Left kidney (tissue), 8 donors: ENCODE measurements at places on chromosomes 11 and 22. TPM values are rescaled to one million over a fixed set of nuclear protein-coding genes. Genes with fewer than 3 reads are reported as not detected.

DNA sequence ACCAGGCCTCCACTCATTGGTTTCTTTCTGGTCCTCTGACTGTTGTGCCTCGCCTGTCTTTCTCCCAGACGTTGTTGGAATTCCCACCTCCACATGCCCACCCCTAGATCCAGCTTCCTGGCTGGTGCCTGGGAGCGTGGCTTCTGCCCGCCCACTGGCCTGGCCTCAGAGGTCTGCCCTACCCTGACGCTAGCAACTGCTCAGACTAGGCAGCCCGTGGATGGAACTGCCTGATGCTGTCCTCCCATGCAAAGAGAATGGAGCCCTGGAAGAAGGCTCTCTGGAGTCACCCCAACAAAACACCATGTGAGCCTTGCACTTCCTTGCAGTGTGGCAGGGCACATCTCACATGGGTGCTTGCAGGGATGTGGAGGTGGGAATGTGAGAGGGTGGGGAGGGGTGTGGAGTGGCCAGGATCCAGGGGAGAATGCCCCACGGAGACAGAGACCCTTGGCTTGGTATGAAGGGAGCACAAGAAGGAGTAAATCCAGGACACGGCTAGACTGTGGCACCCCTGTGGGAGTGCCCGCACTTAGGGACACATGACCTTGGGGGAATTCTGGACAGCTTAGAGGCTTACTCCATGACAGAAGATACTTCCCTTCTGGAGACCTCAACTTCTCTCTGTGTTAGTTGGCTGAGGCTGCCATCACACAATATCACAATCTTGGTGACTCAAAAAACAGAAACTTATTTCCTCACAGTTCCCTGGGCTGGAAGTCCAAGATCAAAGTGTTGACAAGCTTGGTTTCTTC, 22.5 kb upstream of the ADA2 start:
- DNase-seq, result no peak

DNA sequence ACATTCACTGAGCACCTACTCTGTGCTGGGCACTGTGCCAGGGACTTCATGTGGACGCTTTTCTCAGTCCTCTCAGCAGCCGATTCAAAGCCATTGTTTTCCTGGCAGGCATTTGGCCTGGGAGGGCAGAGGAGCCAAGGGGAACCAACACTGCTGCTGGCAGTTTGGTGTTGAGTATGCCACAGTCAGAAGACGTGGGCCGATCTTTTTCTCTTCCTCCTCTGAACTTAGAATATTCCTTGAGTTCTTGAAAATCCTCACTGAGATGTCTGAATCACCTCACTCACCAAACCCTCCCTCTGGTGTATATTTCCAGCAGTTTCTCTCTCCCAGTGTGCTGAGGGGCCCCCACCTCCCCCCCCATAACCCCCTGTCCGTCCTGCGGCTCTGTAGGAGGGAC, 114.5 kb upstream of the CRYBB3 start:
- no peak for DNase-seq

DNA sequence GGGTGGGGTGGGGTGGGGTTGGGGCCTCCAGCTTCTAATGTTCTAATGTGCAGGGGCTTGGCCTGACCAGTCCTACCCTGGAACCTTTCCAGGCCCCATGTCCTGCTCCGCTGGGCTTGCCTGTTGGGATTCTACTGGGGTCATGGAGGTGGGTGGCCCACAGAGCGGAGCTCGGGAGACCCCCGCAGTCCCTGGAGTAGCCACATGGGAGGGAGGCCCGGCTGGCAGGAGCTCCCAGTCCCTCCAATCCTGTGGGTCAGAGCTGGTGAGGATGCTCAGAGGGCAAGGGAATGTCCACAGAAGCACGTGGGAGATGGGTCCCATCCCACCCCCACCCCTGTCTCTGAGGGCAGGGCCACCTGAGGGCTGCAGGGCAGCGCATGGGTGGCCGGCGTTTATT, 2.9 kb downstream of the SEPTIN5 start:
- DNase-seq, result no peak

- no peak for DNase-seq
Measured at GRCh38 chr11:97764605-97765004, 1256.1 kb upstream of the CNTN5 start.

- no peak for DNase-seq
Measured at GRCh38 chr11:118215262-118215661, 9.5 kb downstream of the JAML start.

GRCh38 chr22:29623059-29623458, 19.6 kb downstream of the NF2 start:
- DNase-seq, result no peak

- no peak for DNase-seq
Measured at GRCh38 chr11:61833926-61834277, 5.8 kb downstream of the FADS2 start.

GRCh38 chr11:28243061-28243460, 134.9 kb downstream of the METTL15 start:
- DNase-seq, result no peak

GRCh38 chr22:27686534-27686933, 115.0 kb downstream of the MN1 start:
- no peak for DNase-seq

DNA sequence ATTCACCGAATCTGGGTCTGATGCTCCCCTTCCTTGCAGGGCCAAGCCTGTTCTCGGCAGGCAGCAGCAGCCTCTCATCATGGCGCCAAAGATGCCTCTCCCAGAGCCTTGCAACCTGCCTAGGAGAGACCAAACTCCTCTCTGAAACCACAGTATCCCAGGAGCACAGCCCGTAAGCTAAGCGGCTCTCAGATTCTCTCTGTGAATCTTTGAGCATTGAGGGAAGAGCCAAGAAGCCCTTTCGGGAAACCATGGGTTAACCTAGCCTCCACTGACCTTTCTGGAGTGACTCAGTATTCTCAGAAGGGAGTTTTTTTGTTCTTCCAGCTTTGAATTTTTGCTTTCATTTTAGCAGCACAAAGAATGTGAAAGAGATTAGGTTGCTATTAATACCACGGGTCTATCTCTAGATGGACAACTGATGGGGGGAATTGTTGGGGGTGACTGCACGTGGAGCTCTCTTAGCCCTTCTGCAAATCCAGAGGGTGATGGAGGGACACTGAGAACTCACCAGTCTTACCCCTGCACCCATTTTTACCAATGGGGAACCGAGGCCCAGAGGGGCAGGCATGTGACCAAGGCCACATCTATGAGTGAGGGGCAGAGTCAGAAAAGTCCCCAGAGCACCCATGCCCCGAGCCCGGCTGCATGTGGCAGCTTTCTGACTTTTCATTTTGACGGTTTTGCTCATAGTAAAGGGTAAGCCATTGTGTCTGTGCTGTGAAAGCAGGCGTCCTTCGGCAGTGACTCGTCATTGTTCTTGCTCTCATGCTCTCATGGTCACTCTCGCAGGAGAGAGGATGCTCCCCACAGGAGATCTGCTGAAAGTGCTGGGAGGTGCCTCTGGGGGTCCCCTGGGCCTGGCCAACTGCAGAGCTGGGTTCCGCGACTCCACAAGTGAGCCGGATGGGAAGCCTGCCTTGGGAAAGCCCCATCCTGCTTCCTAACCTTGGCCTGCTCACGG, 36.0 kb downstream of the IRAG1 start:
- no peak for DNase-seq

GRCh38 chr22:30027169-30027568, 53.1 kb upstream of the HORMAD2 start:
- no peak for DNase-seq

GRCh38 chr11:33635161-33635560, 65.5 kb downstream of the C11orf91 start:
- no peak for DNase-seq

PPARA gene
- 32.4 TPM for polyA plus RNA-seq

SAA4 gene
- polyA plus RNA-seq, result not detected

GAB4 gene
- polyA plus RNA-seq, result not detected

OR8A1 gene
- polyA plus RNA-seq, result 0.05 TPM

RFPL3 gene
- polyA plus RNA-seq, result not detected

SVIP gene
- 42.1 TPM for polyA plus RNA-seq

OR2AT4 gene
- polyA plus RNA-seq, result 0.07 TPM
